Midbrain (tissue), 1 donor: ENCODE measurements at places on chromosomes 7 and 10.
A peak's percentile ranks its signal among the peaks of the same experiment; 100 is the strongest.

GRCh38 chr7:126378642-126379041 is 874.1 kb downstream of the GRM8 start:
- DNase-seq, result no peak

DNA sequence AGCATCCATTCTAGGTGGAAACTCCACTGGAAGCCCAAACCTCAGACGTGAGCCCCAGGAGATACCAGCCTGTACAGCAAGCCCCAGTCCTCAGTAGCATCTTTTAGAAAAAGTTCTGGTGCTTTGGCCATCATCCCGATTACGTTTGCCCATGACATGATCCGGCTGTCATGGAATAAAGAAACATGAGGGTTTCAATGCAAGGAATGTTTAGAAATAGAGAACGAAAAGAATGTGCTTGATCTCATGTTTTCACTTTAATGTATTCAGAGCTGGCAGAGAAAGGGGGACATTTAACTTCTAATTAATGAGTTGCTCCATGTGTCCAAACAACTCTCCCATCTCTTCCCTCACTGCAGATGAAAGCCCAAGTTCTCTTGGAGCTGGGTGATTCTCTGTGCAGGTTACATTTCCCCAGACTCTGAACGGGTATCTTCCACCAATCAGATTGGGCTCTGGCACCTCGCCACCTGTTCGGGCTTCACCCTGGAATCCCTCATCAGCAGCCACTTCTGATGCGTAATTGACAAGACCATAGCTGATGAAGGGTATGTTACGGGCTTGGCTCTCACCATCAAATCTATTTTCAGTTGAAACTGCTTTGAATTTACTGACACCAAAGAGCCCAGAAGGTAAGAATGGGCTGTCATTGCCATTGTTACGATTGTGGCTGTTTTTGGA is 165.3 kb downstream of the PLXNA4 start:
- no peak for DNase-seq

DNA sequence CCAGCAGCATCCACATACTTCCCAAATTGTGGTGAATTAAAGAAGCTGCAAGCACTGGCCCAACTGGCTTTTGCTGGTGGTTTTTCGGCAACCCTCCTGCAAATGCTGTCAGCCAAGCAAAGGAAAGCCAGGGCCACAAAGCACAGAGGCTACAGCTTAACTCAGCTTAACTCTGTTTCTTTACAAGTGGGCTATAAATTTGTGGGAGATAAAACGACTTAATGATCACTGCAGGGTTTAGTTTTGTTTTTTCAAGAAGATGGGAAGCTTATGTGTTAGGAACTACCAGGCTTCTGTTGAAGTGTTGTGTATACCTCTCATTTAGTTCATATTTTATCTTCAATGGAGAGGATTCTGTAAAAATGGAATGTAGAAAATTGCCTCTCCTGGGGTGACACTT is 110.6 kb downstream of the TACC2 start:
- no peak for DNase-seq

- DNase-seq, result no peak
Observed at GRCh38 chr10:58502956-58503355, 9.7 kb upstream of the BICC1 start.

DNA sequence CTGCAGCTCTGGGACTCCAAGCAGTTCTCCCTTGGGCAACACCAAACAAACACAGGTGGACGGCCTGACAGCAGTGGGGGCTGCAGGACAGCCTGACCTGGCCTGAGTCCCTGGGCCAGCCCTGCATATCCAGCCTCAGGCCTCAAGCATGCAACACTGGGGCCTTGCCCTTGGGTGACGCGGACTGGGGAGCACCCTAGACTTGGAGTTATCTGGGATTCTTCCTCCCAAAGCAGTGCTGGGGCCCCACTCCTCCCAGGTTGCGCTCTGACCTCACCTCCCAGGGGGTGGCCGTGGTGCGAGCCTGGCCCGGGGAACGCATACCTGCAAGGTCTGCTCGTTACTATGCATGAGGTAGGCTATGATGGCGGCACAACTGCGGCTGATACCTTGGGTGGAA is 6.2 kb upstream of the TMEM120A start:
- no peak for DNase-seq

- no peak for DNase-seq
Observed at GRCh38 chr7:40482845-40483244, 348.0 kb downstream of the SUGCT start.

DNA sequence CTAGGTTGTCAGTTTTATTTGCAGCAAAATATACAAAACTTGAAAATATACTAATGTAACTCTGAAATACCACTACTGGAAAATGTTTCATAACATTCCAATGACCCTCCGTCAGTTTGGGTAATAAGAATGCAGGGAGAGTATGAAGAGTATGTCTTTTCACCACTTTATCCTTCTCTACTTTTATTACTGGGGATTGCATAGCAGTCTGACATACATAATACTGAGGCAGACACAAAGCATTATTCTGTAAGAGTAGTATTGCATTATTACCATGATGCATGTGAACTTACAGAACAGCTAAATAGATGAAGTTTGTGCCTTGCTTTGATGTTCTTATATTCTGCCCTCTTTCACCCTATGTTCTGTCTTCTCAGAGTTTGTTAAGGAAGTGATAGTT is 151.8 kb upstream of the TPK1 start:
- no peak for DNase-seq

GRCh38 chr7:77824636-77825035 is 26.1 kb downstream of the PHTF2 start:
- no peak for DNase-seq

DNA sequence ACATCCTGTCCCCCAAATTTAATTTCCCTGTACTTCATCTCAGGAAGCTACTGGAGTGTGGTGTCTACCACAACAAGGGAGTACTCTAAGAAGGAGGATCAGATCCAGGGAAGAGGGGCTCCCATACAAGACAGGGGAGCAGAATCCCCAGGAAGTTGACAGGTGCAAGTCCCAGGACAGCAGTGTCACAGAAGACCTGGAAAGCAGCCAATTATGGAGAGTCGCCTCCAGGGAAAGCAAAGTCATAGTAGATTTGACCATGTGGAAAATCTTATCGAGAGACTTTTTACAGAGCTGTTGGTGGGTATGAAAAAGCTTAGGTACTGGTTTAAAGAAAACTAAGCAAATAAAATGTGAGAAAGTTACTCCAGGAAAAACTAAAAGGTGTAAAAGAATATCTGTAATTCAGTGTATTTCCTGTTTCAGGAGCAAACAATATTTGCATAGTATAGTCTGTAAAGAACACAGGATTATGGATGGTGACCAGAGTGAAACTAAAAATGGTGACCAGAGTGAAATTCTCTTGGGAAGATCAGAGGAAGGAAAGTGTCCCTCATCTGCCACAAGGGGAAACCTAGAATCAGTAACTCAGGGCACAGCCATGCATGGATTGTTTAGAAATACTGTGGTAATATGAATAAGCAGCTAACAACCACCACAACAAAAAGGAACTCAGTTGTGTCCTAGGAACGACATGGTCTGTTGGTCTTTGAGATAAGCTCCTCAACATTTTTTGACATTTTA is 44.5 kb downstream of the LANCL2 start:
- DNase-seq, result no peak

DNA sequence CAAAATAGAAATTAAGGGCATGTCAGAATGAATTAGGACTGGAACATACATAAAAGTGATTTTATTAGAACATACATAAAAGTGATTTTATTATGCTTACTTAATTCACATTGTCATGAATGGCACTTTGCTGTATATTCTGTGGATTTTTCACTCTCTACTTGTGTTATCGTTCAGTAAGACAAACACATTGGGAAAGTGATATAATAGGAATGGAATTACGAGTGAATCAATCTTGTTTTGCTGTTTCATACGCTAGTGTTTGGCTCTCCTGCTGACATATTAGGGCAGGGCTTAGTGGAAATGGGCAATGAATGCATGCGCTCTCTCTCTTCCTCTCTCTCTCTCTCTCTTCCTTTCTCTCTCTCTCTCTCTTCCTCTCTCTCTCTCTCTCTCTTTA is 561.1 kb downstream of the ACTR3B start:
- no peak for DNase-seq

DNA sequence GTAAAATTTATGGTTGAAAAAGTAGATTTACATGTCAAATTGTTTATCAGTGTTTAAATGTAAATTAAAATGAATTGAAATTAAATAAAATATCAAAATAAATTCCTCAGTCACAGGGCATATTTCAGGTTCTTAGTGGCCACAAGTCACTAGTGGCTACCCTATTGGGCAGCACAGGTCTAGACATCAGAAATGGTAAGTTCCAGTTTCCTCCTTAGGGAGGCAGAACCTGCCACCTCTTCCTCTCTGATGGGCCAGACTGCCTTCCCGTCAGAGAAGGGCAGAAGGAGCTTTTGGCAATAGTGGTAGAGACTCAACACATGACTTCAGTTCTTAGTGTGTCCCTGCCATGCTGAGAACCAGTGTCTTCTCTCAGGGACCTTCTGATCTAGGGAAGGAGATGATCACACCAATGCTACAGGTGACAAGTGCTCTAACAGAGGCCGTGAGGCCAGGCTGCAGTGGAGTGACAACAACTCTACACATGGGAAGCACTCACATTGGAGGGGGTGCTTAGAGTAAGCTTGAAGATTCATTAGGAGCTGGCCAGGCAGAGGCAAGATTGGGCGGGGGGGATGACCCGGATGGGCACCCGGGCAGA is 14.4 kb upstream of the PCBD1 start:
- no peak for DNase-seq

GRCh38 chr7:70152313-70152712 is 554.0 kb downstream of the AUTS2 start:
- DNase-seq, result no peak

DNA sequence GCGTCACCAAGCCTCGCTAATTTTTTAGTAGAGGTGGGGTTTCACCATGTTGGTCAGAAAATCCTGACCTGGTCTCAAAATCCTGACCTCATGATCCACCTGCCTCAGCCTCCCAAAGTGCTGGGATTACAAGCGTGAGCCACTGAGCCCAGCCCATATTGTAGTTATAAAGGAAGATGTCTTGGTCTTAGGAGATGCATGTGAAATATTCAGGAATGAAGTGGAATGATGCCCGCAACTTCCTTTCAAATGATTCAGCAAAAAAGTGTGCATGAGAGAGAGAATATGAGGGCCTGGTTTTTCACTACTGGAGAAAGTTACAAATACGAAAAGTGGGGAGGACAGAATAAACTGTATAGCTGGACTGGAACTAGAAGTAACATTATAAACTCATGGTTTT is 15.9 kb downstream of the TMEM209 start:
- no peak for DNase-seq

DNA sequence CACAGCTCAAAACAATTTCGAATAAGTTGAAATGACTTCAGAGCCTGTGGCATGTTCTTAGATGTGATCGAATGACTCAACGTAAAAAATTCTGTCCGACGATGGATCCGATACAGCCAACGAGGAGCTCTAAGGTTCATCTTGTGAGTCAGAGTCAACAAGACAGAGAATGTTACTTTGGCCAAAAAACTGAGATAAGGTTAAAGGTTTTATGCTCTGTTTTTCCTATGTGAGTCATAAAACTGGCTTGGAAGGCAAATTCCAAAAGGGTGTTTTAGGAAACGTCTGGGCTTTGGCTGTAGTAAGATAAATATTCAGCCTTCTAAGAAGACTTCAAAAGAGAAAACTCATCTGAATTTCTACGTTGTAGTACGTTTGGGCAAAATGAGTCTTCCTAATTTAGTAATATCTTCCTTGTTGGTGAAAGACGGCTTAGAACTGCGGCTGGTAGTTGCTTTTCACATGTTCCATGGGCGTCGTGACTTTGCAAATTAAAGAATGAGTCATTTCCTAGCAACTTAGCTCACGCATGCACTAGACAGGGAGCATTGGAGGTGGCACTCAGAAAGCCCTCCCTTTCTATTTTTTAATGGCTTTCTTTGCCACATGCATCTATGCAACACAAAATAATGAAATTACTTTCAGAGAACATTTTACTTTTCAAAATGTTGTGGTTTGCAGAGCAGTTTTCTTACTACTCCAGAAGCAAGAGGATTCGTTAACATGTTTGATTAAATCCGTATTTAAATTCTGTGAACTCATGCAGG is 28.2 kb downstream of the PFKP start:
- DNase-seq, result no peak

DNA sequence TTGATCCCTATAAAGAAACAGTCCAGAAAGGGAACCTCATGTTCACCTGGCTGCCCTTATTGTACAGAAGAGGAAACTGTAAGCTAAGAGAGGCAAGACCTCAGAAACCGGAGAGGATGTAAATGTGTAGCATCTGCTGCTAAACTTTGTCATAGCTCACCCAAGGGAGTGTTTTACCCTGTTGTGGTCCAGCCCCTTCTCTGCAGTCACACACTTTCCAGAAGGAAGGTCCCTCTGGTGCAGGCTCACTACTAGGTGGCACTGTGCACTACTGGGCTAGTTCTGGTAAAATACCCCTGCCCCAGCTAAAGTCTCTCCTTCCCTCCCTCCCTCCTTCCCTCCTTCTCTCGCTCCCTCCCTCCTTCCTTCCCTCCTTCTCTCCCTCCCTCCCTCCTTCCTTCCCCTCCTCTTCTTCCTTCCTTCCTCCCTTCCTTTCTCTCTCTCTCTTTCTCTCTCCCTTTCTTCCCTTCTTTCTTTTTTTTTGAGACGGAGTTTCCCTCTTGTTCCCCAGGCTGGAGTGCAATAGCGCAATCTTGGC is 42.5 kb upstream of the LCOR start:
- peak; percentile 19 for DNase-seq

GRCh38 chr7:35524112-35524804 is 170.7 kb downstream of the HERPUD2 start:
- DNase-seq, result no peak

- no peak for DNase-seq
Observed at GRCh38 chr7:1268866-1269265, 36.2 kb downstream of the UNCX start.

DNA sequence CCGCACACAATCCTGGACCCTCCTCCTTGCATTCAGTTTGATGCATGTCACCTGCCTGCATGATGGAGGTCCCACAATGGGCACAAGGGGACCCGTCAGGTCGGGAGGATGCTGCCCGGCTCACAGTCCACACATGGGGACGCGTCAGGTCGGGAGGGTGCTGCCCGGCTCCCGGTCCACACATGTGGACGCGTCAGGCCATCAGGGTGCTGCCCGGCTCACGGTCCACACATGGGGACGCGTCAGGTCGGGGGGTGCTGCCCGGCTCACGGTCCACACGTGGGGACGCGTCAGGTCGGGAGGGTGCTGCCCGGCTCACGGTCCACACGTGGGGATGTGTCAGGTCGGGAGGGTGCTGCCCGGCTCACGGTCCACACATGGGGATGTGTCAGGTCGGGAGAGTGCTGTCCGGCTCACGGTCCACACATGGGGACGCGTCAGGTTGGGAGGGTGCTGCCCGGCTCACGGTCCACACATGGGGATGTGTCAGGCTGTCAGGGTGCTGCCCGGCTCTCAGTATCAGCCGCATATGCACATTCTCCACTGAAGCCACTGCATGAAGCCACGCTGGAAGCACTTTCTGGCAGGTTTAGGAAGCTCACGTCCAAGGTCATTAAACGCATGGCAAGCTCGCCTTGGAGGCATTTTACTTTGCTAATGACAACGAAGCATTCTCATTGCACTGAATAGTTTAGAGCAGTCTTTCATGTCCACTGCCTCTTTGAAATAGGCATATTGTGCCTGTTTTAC is 50.3 kb downstream of the DIP2C start:
- DNase-seq, result no peak
